NCI-H2171 (cell line): ENCODE measurements at places on chromosomes 7 and 10.
A peak's percentile ranks its signal among the peaks of the same experiment; 100 is the strongest.

DNA sequence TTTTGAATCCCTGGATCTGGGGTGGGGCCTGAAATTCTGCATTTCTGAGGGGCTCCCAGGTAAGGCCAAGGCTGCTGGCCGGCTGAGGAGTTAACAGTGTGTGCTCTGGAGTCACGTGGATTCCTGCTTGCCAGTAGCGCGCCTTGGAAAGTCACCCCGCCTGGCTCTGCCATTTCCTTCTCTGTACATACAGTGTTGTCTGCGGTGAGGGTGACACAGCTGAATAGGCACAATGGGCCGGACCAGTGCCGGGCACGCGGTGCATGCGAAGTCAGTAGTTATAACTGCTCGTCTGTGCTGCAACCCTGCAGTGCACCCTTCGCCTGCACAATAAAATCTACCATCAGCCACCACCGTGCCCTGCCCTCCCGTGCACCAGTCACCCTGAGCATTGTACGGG, 68.0 kb upstream of the EEPD1 start:
- no peak for DNase-seq

DNA sequence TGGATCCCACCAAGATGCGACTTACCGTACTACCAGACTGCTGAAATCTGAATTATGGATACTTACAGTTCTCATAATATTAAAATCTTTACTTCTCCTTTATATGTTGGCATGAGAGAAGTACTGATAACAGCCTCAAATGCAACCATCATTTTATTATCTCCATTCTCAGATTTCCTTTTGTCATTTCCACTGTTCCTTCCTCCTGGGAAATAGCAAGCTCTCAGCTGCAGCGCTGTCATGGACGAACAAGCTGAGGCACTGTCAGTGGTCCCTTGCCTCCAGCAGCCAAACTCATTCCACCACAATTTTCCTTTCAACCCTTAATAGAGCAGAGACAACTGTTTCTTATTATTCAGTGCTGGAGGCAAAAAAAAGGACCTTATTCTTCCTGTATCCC, 478.4 kb downstream of the ARL4A start:
- no peak for DNase-seq

GRCh38 chr10:129532838-129533237, 65.8 kb downstream of the MGMT start:
- no peak for DNase-seq

GRCh38 chr10:100327007-100327717, 2.9 kb downstream of the PKD2L1 start:
- DNase-seq: no peak

DNA sequence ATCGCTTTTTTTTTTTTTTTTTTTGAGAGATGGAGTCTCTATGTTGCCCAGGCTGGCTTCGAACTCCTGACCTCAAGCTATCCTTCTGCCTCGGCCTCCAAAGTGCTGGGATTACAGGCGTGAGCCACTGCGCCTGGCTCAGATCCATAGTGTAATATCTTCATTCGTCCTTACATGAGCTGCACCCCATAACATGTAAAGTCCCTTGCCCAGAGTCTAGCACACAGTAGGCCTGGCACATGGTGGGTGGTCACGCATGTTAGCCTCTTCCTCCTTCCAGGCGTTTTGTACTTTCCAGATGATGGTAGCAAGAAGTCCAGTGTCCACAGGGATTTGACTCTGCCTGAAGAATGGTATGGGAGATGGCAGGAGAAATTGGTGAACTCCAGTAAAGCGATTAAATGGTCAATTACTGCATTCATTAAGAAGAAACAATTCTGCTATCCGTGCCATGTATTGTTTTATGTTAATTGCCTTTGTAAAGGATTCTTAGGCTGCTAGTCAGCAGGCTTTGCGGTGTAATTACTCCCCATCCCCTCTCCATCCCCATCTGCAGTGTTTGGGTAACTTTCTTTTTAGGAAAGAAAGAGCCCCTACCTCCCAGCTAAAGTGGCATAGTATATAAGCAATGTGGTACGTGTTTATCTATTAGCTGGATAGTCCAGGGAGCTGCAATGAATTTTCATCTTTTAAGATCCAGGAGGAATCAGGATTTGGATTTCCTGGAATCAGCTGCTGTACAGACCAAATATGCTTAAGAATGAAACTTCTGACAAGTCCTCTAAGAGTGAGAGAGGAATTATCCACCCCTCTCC, 1.2 kb downstream of the TPST1 start:
- no peak for DNase-seq

DNA sequence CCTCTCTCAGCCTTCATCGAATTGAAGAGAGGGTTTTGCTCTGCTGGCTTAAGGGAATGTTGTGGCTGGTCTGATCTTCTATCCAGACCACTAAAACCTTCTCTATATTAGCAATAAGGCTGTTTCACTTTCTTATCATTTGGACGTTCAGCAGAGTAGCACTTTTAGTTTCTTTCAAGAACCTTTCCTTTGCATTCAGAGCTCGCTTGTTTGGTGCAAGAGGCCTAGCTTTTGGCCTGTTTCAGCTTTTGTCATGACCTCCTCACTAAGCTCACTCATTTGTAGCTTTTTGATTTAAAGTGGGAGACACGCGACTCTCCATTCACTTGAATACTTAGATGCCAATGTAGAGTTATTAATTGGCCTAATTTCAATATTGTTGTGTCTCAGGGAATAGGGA, 3.9 kb downstream of the MPP7 start:
- no peak for DNase-seq

DNA sequence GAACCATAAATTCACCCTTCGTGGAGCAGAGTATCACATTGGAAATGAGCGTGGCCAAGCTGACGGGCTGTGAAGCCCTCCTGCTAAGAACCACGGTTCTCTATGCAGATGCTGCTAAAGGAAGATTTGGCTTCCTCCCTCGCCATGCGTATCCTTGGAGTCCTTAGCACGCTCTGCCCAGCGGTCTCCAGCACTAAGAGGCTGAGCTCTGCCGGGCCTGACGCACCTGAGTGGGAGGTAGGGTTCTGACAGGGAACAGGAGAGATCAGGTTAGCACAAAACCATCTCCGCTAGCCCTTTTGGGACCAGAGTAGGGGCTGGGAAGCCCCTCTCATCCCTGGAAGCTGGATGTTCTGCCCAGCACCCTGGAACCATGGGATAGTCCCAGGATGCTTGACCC, 225.8 kb downstream of the KCNMA1 start:
- DNase-seq: no peak

DNA sequence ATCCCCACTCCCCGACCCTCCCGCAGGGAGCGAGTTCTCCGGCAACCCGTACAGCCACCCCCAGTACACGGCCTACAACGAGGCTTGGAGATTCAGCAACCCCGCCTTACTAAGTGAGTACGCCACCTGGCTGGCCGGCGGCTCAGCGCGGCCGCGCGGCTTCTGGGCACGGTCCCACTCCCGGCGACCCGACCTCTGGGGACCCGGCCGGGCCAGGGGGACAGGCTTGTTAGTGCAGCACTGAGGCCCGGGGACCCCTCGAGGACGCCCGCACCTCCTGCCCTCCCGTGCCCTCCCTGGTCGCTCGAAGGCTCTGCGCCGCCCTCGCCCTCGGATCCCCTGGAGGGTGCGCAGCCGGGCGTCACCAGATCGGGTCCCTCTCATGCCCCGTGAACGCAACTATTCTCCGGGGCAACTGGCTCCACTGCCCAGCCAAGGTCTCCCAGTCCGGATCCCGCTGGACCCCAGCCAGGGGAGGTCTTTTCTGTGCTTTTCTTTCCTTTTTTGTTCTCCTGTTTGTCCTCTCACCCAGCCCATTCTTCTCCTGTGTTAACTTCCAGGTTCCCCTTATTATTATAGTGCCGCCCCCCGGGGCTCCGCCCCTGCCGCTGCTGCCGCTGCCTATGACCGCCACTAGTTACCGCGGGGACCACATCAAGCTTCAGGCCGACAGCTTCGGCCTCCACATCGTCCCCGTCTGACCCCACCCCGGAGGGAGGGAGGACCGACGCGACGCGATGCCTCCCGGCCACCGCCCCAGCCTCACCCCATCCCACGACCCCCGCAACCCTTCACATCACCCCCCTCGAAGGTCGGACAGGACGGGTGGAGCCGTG, 81.8 kb downstream of the PAX2 start:
- peak; percentile 13 for DNase-seq

- DNase-seq: no peak
Observed at GRCh38 chr10:23035569-23035968, 59.8 kb upstream of the MSRB2 start.

DNA sequence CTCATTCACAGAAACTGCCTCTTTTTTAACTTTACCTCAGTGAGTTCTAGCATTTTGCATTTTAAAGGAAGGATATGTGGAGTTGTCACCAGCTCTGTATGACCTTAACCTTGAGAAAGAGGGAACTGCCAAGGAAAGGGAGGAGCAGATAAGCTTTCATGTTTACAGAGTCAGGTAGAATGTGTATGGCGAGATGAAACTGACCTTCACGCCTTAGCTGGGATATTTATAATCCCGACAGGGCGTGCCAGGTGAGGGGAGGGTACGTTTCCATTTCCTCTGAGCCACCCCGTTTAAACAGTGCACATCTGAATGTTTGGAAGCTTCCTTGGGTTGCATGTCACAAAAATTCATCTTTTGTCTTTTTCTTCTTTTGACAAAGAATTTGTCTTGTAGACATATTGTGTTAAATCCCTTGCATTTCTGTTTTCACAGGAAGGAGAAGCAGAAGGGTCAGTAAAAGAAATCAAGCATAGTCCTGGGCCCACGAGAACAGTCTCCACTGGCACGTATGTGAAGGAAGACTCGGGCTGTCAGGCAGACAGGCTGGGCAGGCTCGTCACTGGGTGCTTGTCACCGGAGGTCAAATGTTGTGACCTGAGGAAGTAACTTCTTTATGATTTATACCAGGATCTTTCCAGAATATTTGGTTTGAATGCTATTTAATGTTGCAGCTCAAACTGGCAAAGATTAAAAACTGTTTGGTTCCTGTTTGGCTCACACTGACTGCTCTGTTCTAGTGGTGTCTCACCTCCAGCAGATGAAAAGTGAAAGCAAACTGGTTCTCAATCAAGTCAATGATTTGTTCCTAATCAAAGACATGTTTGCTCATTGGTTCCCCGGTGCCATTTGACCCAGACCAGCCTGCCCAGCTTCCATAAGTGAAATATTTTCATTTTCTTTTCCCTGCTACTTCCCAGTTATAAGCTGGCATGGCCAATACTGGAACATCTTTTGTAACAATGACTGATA, 16.2 kb downstream of the OPTN start:
- no peak for DNase-seq

- no peak for DNase-seq
Observed at GRCh38 chr10:76026905-76027304, 595.5 kb downstream of the LRMDA start.

- DNase-seq: no peak
Observed at GRCh38 chr10:95661818-95662217, 5.3 kb upstream of the ALDH18A1 start.

GRCh38 chr7:158023157-158023556, 564.5 kb downstream of the PTPRN2 start:
- no peak for DNase-seq

DNA sequence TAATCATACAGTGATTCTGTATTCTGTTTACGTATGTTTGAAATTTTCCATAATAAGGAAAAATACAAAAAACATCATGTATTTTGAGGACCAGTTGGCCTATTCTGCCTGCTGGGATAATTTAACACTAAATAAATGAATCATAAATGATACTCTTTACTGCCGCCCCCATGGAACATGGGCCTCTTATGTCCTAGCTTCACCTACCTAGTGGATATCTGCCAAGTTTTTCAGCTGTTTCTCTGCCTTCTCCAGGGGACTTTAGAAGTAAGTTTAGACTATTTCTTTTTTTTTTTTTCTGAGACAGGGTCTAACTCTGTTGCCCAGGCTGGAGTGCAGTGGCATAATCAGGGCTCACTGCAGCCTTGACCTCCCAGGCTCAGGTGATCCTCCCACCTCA, 10.4 kb downstream of the NFE2L3 start:
- DNase-seq: no peak

DNA sequence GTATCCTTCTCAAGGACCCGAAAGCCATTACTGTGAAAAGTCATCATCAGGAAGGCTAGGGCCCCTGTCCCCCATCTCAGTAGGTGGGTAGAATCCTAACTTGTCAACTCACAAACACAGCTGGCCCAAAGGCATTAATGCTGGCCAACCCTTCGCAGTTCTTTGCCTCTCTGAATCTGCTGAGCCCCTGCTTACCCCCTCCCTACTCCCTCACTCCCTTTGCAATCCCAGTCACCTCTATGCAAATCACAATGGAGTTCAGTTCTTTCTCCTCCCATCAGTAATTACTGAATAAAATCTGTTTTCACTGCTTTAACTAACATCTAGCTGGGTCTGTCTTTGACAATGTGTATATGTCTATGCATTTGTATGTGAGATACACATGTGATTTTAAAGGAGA, 38.1 kb upstream of the AOAH start:
- DNase-seq: no peak

DNA sequence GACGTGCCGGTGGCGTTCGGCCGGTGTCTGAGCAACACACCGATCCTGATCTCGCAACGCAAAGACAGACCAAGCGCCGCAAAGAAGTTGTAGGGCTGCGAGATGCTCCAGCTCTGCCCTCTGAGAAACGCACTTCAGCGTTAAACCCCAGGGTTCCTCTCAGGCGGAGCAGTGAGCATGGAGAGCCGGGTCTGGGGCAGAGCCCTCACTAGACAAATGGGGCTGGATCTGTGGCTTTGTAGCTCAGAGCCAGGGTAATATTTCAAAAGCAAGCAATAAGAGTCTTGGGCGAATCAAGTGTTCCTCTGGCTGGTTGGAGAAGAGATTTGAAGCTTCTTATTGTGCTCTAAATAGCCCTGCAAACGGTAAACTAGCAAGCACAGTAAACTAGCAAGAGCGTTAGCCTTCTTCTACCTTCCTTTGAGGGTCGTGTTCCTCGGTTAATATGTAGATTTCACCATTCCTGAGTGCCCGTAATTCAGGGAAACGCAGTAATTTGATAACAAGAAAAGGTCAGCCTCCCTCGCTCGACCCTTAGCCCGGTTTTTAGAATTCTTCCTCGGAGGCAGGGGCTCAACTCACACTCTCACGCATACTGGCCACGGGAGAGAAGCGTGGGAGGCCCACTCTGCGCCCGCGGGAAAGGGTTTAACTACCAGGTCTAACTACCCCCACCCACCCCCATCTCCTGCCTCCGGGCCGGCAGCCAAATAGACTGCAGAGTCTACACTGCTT, 6.7 kb downstream of the SKAP2 start:
- DNase-seq: no peak

DNA sequence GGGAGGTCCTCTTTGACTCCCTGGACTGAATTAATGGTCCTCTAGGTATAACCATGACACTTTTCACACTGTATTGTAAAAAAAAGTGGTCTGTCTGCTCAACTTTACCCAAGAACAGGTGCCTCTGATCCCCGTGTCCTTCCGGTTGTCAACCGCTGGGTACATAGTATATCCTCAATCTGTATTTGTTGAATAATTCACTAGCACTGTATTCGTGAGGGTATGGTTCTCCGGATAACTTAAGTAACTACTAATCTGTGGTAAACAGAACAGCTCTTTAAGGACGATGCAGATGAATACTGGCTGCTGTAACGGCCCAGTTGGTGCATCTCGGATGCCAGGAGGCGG, 472 bp upstream of the ADAM22 start:
- DNase-seq: no peak

GRCh38 chr10:116912162-116912561, 62.9 kb downstream of the ENO4 start:
- no peak for DNase-seq
